Trophoblast cell (in vitro differentiated cells and primary cell): ENCODE measurements at places on chromosomes 4 and X.

DNA sequence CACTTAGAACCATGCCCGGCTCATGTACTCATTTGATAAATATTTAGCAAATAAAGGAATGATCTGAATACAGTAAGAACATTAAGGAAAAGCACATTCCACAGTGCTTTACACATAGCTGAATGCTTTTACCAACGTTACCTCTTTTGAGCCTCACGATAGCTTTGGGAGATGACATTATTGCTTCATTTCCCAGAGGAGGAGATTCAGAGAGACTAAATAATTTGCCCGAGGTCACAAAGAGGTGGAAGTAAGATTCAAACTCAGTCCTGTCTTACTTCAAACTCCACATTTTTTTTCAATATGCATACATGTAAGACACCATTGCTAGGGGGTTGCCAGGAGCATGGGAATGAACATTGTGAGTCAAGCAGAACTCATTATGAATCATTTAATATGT is 538.5 kb downstream of the BCOR start:
- DNase-seq: no peak

DNA sequence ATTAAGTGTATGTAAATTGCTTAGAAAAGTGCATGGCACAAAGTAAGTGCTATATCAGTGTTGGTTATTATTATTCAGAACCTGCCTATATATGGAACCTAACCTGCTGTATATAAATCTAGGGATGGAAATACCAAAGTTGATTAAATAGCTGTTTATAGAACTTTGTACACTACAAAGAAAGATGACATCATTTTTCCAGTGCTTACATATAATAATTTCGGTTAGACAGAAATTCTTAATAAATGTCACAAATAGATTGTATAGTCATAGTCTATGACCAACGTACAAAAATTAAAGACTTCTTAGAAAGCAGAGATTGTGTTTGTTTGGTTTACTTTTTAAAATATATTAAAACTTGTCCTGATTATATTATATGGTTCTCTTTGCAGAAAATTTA is 4.4 kb downstream of the GYPB start:
- no peak for DNase-seq

- DNase-seq: no peak
Observed at GRCh38 chr4:156177941-156178340, 224.3 kb upstream of the CTSO start.

- DNase-seq: no peak
Observed at GRCh38 chrX:23435108-23435507, 100.5 kb downstream of the PTCHD1 start.

GRCh38 chr4:16484711-16485110 is 258.4 kb upstream of the TAPT1 start:
- no peak for DNase-seq

GRCh38 chr4:109027016-109027500 is 264.2 kb upstream of the ETNPPL start:
- DNase-seq: no peak

DNA sequence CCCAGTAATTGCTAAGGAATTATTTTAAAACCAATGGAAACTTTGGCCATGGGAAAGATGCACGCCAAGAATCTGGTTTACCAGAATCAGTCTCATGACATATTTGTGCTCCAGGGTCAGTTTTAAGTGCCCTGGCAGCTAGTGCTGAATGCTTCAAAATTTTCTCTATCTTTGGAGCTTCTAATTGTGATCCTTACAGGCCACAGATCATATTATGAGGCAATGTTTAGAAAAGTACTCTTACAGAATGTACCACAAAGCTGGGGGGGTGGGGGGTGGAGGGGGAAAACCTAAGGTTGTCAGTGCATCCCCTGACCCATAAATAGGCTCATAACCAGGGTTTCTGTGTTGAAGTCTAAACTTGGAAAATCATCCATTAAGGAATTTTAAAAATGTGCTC is 514.5 kb downstream of the INPP4B start:
- no peak for DNase-seq

DNA sequence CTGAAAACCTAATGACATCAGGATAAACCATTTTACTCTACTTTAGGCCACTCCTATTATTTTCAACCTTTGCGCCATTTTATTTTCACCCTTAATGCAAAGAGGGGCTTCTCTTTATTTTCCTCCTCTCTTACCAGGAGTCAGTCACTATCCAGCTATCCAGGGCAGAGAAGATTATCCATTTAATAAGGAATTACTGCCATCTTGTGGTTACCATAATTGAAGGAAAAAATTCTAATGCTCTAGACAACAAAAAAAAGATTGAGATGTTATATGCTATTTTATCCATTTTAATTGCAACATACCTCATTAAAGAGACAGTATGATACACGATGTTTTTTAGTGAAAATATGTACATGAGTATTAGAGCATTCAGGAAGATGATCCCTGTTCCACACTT is 514.5 kb upstream of the FAM241A start:
- DNase-seq: no peak

DNA sequence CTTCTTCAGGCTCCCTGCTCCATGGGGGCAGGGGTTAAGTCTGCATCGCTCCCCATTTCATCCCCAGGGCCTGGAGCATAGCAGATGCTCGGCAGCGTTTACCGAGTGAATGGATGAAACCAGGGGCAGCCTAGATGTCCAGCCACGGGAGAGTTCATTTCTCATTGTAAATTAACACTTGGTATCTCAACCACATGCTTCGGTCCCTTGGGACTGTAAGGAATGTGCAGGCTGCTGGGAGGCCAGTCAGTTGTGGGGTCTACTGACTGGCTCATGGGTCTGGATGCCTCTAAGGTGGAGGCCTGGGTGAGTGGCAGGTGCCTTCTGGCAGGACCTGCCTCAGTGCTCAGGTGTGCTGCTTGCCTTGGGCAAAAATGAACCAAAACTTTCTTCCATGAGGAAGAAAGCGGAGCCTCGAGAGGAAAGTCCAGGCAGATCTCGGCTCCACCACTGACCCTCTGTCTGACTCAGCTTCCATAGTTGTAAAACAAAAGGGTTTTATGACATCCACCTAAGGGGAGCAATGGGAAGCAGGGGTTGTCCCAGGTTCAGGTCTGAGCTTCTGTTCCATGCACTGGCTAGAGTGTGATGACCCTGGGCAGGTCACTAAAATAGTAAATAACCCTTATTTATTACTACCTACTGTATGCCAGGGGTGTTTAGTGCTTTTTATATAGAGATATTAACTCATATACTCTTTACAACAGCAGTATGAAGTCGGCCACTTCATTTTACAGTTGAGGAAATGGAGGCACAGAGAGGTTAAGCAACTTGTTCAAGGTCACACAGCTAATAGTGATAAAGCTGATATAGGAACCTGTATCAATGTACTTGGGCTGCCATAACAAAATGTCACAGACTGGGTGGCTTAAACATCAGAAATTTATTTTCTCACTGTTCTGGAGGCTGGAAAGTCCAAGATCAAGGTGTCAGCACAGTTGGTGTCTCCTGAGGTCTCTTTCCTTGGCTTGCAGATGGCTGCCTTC is 144.3 kb upstream of the STX18 start:
- DNase-seq: no peak

DNA sequence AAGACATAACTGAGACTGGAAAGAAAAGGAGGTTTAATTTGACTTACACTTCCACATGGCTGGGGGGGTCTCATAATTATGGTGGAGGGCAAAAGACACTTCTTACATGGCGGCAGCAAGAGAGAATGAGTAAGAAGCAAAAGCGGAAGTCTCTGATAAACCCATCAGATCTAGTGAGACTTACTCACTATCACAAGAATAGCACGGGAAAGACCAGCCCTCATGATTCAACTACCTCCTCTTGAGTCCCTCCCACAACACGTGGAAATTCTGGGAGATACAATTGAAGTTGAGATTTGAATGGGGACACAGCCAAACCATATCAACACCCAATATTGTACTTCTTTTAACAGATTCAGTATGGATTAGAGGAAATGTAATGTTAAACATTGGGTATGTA is 646.6 kb downstream of the ANKRD50 start:
- DNase-seq: no peak

- no peak for DNase-seq
Observed at GRCh38 chr4:98689507-98690174, 31.2 kb upstream of the TSPAN5 start.

DNA sequence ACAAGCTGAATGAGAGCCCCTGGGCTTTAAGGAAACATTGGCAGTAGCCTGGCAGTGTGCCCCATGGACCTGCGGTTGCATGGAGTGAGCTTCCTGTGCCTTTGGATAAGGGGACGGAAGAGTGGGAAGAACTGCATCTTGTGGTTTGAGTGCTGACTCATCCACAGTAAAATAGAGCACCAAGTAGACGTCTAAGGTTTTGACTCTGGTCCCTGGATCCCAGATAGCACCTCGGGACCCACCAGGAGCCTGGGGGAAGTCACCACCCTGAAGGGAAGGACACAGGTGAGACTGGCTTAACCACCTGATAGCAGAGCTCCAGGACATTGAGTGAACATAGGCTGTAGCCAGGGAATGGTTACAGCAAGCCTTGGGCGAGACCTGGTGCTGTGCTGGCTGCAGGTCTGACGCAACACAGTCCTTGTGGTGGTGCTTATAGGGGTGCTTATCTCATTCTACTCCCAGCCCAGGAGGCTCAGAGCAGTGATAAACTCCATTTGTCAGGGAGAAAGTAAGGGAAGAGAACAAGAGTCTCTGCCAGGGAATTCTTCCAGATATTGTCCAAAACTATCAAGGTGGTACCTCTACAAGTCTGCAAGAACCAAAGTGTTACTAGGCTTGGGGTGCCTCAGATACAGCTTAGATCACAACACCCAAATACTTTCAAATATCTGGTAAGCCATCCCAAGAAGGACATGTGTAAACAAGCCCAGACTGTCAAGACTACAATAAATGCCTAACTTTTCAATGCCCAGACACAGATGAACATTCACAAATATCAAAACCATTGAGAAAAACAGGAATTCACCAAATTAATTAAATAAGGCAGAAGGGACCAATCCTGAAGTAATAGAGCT is 123.6 kb upstream of the TET2 start:
- DNase-seq: peak; percentile 77

- no peak for DNase-seq
Observed at GRCh38 chrX:22666441-22666840, 333.3 kb upstream of the DDX53 start.
